ENCODE measurements at places on chromosomes 4 and X. TPM values are rescaled to one million over a fixed set of nuclear protein-coding genes. Genes with fewer than 3 reads are reported as not detected.

The INTS6L gene
- total RNA-seq = 5.7 TPM

DNA sequence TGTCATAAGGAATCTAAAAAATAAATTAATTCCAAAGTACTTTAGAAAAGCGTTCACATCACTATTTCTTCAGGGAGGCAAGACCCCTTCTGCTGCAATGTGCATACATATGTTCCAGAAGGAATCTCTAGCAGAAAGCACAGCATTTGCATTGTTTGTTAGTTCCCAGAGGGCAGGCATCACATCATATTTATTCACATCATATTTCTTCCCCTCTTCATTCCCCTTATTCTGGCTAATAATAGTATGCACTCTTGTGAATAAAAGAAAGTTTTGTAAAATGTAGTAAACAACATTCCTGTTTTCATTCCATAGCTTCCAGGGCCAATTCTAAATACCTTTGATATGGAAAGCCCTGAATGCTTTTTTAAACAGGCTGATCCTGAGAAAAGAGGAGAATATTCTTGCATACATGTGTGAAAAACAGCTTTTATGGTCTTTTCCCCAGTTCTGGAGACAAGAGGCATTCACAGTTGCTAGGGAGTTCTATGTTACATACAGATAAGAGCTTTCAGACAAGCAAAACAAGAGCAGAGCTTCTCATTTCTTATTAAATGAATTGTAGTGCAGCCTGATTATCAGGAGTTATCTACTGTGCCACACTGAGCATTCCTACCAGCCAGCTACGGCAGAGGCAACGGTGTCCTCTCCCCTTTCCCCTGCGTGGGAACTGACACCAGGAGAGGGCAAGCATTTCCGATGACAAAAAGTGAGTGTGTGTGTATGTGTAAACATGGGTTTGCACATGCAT lies 15.2 kb downstream of the GATB start:
- H3K4me1 ChIP-seq = no peaks in the 10 kb centered on the region
- DNase-seq = no peak
- no peak overlapping the region for H3K27ac ChIP-seq
- no peaks in the 10 kb centered on the region for H3K27me3 ChIP-seq
- H3K36me3 ChIP-seq = no peaks in the 10 kb centered on the region

The PLK4 gene
- total RNA-seq = 22.3 TPM

DNA sequence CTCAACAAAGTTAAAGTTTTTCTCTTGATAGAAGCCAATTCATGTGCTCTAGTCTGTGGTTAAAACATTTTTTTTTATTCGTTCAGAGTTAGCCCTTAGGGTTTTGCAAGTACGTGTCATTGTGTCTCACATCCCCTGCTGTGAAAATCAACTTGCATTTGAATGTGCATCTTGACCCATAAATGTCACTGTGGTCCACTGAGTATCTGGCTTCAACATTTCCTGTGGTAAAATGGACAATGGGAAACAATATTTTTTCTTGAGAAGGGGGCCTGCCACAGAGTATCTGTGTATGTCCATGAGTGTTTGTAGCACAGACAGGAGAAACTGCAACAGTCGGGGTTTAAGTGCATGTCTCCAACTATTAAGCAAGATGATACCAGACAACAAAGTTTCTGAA lies 554.8 kb upstream of the TENM3 start:
- no peaks in the 10 kb centered on the region for H3K27me3 ChIP-seq
- H3K27ac ChIP-seq = no peak overlapping the region
- no peak overlapping the region for H3K4me3 ChIP-seq
- H3K36me3 ChIP-seq = no peaks in the 10 kb centered on the region

The CLGN gene
- 2.1 TPM for total RNA-seq
